ENCODE measurements at places on chromosomes 4 and X. TPM values are rescaled to one million over a fixed set of nuclear protein-coding genes. Genes with fewer than 3 reads are reported as not detected.

SPANXN4 gene
- not detected for total RNA-seq

HAND2 gene
- not detected for total RNA-seq

GYPB gene
- not detected for total RNA-seq

KCNE5 gene
- total RNA-seq = 0.83 TPM

IQSEC2 gene
- total RNA-seq = 0.64 TPM

FGB gene
- total RNA-seq = not detected

AMOT gene
- total RNA-seq = 2.5 TPM

HSFX2 gene
- total RNA-seq = not detected

GPR173 gene
- total RNA-seq = not detected

SLC6A14 gene
- total RNA-seq = not detected

POU4F2 gene
- not detected for total RNA-seq

DNA sequence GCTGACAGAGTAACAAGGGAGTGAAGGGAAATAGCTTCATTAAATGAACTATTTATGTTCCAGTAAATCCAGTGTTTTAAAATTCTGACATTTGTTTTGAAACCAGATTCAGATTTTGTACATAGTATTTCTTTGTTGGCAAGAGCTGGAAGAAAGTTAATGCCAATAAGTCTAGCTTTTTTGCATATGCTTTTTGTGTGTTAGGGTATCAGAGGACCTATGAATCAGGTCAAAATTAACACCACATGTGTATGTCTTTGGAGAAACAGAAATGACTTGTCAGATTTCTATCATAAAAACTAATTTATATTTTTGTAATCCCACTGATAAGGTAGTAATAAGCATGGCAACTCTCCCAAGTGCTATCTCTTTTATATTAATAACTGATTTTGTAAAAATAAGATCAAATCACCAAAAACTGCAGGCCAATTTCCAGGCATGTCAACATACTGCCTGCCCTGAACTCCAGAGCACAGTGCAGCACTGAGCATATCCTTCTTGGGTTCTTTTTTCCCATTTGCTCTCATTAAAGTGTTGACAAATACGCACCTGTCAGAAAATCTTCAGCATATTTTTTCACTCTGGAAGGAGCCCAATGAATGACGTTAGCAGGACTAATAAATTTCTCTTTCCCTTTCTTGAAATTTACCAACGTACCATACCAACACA, 65.5 kb downstream of the SH3RF1 start:
- no peak for DNase-seq

DNA sequence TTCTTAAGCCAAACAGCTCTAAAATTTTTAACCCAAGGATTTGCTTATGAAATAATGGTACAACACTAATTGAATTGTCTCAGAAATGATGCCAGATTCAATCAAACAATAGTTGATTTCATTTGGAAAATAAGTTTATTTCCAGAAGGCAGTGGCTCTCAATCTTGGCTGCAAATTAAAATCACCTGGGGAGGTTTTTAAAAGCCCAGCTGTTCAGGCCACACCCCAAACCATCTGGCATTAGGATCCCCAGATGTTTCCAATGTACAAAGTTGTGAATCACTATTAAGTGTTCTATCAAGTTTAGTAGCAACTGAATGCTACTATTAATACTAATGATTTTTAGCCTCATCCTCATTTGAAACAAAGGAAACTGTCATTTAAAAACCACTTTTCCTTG, 22.2 kb downstream of the TMEM184C start:
- DNase-seq = no peak

- no peak for DNase-seq
Observed at GRCh38 chr4:173227756-173228155, 59.1 kb downstream of the GALNT7 start.

DNA sequence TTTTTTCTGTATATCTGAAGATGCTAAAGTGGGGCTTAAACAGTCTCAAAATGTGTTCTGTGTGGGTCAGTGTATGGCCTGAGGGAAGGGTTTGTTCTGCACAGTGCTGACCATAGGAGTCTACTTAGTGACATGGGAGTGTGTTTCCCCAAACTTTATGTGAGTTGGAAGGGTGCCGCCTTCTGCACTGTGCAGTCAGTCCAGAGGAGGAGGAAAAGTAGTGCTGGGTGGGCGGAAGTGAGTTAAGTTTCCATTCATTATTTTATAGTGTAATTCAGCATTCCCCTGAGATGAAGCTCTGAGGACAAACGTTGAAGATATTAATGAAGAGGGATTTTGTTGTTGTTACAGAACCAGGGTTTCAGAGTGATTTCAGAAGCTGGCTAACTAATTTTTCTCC, 2.9 kb downstream of the CHST7 start:
- DNase-seq = no peak

GRCh38 chrX:148811236-148811635, 310.8 kb downstream of the AFF2 start:
- DNase-seq = no peak

- DNase-seq = no peak
Observed at GRCh38 chr4:5660185-5660584, 48.2 kb downstream of the EVC2 start.

GRCh38 chrX:144916785-144917184, 330.5 kb upstream of the SPANXN1 start:
- no peak for DNase-seq

DNA sequence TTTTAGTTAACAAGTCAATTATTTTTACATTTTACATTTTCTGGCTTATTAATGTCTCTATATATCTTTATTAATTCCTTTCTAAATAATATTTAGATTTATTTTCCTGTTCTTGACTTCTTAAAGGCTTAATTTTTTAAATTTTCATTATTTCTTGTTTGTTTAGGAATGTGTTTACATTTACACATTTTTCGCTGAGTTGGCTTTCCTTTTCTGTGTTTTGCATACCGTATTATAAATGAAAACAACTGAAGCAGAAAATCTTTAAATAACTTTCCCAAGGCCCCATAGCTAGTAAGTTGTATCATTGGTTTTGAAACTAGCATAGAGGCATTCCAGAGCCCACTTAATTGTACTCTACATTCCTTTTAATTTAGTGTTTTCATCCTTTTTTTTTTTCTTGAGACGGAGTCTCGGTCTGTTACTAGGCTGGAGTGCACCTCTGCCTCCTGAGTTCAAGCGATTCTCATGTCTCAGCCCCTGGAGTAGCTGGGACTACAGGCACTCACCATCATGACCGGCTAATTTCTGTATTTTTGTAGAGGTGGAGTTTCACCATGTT, 261.6 kb downstream of the IQCM start:
- no peak for DNase-seq

DNA sequence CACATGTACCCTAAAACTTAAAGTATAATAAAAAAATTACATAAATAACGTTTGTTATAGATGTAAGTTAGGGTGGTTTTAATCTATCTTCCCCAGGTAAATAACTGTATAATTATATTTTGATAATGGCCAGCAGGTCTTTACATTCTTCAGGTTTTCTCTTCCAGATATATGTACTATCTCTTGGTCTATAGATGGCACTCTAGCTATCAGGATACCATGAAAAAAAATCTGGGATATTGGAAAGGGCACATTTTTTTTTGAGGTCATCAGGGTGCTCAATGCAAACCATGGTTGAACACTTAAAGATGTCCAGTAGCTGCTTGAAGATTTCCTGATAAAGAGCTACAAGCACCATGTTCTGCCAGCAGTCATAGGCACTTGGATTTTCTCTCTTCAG, 15.6 kb upstream of the ADH4 start:
- DNase-seq = no peak

GRCh38 chrX:153245288-153245731, 66.2 kb downstream of the MAGEA1 start:
- DNase-seq = no peak

DNA sequence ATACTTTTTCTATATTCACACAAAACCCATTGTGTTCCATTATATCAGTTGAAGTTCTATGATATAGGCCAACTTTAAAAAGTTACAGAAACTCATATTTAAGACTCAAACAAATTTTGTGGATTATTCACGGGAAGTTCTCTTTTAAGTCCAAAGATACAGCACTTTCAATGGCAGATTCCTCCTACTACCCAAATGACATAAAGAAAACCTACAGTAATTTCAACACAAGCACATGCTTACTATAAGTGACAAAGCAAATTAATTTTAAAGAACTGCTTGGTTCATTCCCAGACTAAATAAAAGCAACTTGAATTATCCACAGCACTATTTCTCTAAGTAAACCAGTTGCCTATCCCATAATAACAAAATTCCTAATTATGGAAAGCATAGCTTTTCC, 4.1 kb downstream of the PPA2 start:
- no peak for DNase-seq

DNA sequence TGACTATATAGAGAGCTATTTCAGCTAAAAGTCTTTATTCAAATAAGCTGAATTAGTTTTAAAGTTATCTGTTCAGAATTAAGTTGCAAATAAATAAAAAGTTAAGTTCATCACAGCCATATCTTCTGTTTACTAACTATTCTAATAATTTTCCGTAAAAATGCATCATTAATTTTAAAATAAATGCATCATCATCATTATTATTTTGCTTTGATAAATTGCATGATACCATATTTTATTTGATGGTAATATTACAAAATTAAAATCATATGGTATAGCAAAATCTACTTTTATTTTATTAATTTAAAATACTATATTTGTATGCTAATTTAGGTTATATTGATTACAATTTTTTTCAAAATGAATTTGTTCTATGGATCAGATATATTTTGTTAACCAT, 357.3 kb upstream of the NDST4 start:
- no peak for DNase-seq

- DNase-seq = no peak
Observed at GRCh38 chr4:120995266-120996010, 72.9 kb upstream of the PRDM5 start.

GRCh38 chr4:154231806-154232478, 259.7 kb downstream of the DCHS2 start:
- no peak for DNase-seq

- DNase-seq = no peak
Observed at GRCh38 chr4:30863021-30863420, 142.9 kb downstream of the PCDH7 start.

DNA sequence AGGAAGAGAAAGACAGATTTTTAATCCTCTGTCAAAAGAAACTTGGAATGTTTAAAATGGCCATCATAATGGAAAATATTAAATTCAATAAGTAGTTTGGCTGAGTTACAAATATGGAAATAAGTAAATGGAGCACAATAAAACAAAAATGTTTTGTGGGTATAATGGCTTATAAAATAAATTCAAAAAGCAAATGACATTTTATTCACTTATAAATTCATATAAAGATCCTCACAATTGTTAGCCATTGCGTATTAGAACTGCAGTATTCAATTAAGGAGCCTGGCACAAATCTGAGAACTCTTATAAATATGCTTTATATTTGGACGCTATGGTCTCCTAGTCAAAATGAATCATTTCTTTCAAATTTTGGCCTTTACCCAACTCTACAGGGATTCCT, 339.0 kb upstream of the PABPC4L start:
- no peak for DNase-seq

DNA sequence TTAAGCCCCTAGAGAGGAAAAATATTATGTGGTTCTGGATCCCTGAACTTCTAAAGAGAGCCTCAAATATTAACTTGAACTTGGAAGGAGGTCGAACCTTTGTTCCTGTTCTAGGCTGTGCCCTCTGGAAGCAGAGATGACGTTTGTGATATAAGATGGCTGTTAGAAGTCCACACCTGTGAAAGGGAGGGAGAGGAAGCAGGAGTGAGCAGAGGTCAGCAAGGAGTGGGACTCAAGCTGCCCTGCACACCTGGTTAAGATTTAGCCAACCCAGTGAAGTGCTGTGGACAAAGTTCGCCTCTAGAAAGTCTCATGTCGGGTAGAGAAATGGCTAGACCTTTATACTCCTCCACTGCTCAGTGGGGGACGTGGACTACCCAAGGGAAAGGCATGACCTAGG, 566.2 kb downstream of the MID1IP1 start:
- DNase-seq = no peak

DNA sequence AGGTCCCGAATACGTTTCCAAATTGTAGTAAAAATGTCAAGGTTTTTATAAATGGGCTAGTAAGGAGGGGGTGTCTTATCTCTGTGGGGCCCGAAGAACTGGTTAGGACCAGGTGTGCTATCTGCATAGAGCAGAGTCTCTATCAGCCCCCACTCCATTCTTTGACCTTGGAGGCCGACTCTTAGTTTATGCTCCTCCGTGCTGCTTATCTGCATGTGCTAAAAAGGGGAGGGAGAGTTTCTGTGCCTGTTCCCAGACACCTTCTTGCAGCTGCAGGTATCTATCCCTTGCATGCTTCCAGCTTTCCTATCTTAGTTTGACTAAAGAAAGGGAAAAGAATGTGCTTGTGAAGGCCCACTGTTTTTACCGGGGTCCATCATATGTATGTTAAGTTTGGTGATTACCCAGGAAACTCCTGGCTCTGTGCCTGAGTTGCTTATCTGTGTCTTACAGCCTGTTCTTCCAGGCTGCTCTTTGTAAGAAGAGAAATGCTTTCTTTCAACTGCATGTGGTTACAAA, 28.6 kb upstream of the NAF1 start:
- DNase-seq = no peak

DNA sequence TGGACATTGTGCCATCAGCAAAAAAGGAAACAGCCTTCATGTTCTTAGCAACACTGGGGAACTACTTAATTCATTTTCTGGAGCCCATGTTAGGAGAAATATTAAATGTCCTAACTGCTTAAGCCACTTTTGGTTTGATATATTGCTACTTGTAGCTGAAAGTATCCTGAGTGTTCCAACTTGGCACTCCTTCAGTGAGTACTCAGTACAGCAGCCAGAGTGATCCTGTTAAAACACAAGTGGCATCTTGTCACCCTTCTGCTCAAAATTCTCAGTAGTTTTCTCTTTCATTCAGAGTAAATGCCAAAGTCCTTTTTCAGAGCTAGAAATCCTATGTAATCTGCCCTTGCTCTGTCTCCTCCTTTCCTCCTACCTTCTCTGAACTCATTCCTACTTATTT, 522.0 kb downstream of the GRID2 start:
- no peak for DNase-seq

- peak; percentile 78 for DNase-seq
Observed at GRCh38 chrX:40174854-40175510, 77.2 kb upstream of the BCOR start.

- DNase-seq = peak; percentile 86
Observed at GRCh38 chr4:184648313-184649025, 778 bp downstream of the CASP3 start.

GRCh38 chr4:95957054-95957453, 117.2 kb downstream of the PDHA2 start:
- DNase-seq = no peak

DNA sequence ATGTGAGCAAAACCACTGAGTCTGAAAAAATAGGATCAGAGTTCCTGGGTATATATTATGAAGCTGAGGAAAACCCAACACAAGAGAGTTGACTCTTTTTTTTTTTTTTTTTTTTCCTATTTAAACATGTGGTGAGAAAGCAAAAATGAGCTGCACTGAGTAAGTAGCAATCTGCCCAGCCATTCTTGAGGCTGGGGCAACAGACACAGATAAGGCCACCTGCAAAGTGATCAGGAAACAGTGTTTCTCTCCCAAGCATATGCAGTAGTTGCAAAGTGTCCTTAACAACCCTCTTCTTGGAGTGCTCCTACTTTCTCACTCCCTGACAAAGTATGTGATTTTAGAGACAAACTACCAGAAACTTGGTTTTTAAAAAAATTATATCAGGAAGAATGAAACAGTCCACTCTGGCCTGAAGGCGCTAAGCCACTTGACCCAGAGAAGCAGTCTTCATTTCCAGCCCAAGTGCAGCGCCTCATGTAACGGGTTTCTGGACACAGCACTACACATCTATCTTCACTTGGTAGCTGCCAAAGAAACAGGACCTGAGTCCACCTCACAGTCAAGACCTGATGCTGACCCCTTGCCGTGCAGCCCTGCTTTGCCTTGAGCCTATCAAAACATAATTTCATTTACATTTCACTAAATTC, 124.6 kb upstream of the MAP3K15 start:
- no peak for DNase-seq

All from activated CD4-positive, alpha-beta T cell treated with anti-CD3 and anti-CD28 coated beads, Interleukin-2, amount 10 ng/mL, durations not matched to agents 24 days and 14 days (primary cell).